ENCODE measurements at places on chromosomes 6 and 20.

- no peak for DNase-seq
Observed at GRCh38 chr20:50918403-50918802, 12.8 kb downstream of the ADNP start.

- DNase-seq = peak; percentile 46
Observed at GRCh38 chr20:24955045-24955444, 6.0 kb downstream of the CST7 start.

GRCh38 chr6:15994814-15995459 lies 133.9 kb upstream of the MYLIP start:
- DNase-seq = no peak

DNA sequence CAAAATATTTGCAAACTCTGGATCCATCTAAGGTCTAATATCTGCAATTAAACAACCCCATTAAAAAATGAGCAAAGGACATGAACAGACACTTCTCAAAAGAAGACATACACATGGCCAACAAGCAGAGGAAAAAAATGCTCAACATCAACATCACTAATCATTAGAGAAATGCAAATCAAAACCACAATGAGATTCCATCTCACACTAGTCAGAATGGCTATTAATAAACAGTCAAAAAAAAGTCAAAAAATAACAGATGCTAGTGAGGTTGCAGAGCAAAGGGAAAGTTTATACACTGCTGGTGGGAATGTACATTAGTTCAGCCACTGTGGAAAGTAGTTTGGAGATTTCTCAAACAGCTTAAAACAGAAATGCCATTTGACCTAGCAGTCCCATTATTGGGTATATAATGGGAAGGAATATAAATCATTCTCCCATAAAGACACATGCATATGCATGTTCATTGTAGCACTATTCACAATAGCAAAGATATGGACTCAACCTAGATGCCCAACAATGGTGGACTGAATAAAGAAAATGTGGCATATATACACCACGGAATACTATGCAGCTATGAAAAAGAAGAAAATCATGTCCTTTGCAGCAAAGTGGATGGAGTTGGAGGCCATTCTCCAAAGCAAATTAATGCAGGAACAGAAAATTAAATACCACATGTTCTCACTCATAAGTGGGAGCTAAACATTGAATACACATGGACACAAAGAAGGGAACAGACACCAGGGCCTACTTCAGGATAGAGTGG lies 9.1 kb downstream of the ZNFX1 start:
- no peak for DNase-seq

DNA sequence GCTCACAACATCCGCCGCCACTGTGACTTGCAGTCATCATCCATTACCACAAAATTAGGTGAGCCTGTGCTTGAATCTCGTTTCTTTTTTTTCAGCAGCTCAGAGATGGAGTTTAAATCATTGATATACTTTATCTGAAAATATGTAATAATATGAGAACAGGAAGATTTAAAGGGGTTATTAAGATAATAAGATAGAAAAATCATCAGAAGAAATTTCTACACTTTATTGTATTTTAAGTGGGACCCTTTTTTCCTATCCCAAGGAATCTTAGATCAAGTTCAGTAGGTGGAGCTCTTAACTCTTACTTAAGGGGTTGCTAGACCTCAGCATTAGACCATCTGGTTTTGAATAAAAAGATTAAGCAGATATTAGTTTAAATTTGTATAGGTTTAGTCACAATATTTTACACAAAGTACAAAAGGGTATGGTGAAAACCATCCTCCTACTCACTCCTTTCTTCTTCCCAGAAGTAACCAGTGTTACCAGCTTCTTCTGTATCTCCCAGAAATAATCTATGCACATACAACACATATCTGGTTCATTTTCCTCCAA lies 9.4 kb upstream of the NCOA7 start:
- DNase-seq = no peak

Data from naive B cell (primary cell).